ENCODE measurements at places on chromosomes 4 and X. TPM values are rescaled to one million over a fixed set of nuclear protein-coding genes. Genes with fewer than 3 reads are reported as not detected.

Gene RASGEF1B
- total RNA-seq, result 28.0 TPM

Gene CNGA2
- total RNA-seq, result not detected

Gene SHROOM3
- total RNA-seq, result not detected

Gene GAGE12H
- not detected for total RNA-seq

DNA sequence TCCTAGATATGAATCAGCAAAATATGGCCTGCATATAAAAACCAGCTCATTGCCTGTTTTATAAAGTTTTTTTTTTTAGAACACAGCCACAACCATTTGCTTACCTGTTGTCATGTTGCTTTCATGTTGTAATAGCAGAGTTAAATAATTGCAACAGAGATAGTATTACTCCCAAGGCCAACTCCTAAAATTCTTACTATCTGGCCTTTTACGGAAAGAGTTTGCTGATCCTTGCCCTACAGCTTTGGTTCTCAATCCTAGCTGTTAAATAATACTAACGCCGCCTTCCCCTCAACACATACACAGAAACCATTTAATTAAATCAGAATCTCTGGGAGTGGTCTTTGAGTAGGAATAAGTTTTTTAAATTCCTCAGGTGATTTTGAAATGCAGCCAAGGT is 231.3 kb upstream of the TET2 start:
- no peak for DNase-seq

DNA sequence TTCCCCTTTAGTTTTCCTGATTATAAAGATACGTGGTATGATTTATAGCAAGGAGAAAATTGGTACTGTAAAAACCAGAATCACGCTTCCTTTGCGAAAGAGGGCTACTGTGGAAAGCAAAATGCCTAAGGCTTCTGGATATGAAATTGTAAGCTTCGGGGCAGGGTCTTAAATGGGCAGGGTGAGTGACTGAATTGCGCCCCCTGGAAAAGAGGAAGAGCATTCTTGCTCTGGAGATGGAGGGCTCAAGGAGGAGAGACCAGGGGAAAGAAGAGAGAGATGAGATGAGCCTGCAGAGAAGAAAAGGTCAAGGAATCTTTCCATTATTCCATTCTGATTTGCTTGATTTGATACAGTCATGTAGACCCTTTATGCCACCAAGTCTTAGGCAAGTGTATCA is 13.1 kb upstream of the ETNPPL start:
- no peak for DNase-seq

DNA sequence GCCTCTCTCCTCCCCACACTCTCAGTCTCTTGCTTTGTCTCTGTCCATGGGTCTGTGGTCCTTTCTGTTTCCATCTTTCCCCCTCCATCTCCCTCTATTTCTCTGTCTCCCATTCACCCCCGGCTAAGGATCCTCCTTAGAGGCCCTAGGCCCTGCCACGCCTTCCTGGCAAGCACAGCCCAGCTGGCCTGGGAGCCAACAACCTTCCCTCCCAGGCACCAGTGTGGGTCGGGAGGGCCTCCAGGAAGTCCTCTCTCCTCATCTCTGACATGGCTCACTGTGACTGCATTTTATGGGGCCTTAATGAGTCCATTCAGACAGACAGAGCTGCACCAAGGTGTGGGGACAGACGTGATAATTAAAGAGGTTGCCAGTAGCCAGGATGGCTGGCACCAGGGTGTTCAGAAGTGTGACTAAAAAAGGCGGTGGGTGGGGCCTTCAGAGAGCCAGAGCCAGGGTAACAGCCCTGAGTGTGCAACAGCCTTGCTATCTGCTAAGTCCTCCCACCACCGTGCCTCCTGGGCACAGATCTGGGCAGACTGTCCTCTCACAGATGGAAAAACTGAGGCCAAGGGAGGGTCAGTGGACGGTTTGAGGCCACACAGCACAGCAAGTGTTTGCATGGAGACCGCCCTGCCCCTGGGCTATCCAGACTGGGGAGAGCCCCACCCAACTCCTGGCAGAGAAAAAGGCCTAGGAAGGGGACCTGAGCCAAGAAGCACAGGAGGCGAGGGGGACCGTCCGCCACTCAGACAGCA is 31.5 kb downstream of the BLOC1S4 start:
- no peak for DNase-seq

DNA sequence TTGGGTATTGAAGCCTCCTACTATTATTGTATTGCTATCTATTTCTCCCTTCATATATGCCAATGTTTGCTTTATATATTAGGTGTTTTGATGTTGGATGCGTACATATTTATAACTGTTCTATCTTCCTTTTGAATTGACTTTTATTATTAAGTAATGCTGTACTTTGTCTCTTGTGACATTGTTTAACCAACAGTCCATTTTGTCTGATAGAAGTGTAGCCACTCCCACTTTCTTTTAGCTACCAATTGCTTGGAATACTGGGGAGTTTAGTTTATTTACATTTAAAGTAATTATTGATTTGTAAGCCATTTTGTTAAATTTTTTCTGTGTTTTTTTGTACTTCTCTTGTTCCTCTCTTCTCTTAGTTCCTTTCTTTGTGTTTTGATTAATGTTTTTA is 195.9 kb downstream of the GC start:
- DNase-seq, result no peak

- DNase-seq, result no peak
Observed at GRCh38 chr4:151908201-151908600, 147.4 kb upstream of the GATB start.

DNA sequence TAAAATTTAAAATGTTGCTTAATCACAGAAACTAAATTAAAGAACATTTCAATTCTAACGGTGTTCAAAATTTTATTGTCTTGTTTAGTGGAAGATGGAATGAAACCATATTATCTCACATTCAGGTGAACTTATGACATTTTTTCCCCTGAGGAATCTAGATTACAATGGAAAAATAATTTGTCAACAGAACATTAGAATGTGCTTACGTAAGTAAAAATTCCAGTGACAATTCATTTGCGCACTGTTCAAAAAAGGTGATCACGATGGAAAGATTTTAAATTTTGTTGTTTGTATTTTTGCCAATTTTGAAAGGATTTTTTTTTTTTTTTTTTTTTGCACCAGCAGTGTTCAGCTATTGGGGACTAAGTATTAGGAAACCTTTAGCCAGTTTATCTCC is 23.3 kb upstream of the SORBS2 start:
- no peak for DNase-seq

DNA sequence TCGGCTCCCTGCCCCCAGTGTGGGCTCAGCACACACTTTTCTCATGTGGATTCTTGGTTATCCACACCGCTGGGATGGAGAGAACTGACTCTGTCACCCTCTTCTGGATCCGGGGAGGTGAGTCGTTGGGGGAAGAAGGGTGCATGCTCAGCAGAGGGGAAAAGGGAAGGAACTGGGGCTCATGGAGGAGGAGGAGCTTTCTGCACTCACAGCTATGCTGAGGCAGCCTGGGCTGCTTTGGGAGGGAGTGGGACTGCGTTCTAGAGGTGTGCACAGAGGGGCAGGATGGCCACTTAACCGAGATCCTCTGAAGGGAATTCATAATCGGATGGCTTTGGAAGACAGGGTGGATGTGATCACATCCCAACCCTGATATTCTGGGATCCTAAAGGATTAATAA is 51.6 kb downstream of the RTL5 start:
- DNase-seq, result no peak

DNA sequence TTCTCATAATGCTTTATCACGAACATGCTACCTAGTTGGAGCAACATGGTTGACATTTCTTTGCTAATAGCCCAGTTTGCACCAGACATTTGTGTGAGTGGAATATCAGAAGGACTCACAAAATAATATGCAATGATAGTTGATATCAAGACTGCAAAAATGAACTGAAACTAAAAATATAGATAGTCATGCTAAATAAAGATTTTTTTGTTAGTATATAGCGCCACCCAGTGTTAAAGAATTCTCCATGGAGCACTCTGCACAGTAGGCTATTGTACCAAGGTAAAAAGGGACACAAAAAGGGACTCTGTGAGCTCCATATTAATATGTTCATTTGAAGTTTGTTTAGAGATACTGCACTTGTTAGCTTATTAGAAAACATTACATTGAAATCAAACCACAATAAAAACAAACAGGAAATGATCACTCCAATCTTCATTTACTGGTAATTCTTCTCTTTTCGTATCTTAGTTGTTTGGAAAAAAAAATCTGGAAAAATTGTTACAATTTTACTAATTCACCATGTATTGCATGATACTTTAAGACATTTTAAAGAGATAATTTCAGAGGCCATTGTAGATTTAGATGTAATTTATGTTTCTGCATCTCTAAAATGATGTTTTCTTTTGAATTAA is 1509.6 kb downstream of the ADGRL3 start:
- DNase-seq, result no peak

- DNase-seq, result no peak
Observed at GRCh38 chr4:128869776-128870509, 60.4 kb downstream of the JADE1 start.

DNA sequence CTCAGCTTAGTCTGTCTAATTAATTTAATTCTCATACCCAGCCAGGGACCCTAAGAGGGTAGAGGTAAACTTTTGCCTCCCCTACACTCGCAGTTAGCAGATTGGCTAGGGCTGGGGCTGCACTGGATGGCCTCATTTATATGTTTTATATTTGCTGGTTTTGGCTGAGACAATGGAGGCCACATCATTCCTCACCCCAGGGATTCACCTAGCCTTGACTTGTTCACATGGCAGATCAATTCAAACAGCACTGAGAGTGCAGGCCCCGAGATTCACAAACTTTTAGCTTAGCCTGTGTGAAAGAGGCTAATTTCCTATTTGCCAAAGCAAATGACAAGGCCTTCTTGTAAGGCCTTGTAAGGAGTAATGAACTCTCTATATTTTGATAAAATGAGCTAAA is 844.4 kb downstream of the ARAP2 start:
- DNase-seq, result no peak

GRCh38 chr4:158422546-158422945 is 99.1 kb upstream of the RXFP1 start:
- DNase-seq, result no peak

DNA sequence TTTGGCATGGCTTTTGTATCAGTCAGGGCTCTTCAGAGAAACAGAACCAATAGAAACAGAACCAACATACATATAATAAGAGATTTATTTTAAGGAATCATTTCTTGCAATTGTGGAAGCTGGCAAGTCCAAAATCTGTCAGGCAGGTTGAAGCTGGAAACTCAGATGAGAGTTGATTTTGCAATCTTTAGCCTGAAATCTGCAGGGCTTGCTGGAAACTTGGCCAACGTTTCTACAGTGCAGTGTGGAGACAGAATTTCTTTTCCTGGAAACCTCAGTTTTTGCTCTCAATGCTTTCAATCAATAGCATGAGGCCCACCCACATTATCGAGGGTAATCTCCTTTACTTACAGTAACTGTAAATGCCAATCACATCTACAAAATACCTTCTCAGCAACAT is 45.4 kb downstream of the COMMD8 start:
- DNase-seq, result no peak

DNA sequence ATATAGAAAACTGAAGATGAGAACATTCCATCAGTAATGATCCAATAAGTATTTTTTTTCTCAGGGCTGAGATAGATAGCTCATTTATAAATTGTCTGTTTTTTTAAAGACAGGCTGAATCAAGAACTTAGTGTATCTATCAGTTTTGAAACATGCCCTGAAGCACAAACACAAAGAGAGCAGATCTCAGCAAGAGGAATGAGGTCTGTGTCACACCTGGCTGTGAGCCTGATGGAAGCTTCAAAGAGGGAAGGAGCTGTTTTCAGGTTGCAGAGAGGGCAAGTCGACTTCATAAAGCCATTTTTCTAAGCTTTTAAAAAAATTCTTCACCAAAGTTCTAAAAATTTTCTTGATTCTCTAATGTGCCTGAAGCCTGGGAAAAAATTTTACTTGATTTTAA is 434.9 kb downstream of the PDGFC start:
- no peak for DNase-seq

- no peak for DNase-seq
Observed at GRCh38 chrX:56402207-56402606, 161.2 kb upstream of the UBQLN2 start.

DNA sequence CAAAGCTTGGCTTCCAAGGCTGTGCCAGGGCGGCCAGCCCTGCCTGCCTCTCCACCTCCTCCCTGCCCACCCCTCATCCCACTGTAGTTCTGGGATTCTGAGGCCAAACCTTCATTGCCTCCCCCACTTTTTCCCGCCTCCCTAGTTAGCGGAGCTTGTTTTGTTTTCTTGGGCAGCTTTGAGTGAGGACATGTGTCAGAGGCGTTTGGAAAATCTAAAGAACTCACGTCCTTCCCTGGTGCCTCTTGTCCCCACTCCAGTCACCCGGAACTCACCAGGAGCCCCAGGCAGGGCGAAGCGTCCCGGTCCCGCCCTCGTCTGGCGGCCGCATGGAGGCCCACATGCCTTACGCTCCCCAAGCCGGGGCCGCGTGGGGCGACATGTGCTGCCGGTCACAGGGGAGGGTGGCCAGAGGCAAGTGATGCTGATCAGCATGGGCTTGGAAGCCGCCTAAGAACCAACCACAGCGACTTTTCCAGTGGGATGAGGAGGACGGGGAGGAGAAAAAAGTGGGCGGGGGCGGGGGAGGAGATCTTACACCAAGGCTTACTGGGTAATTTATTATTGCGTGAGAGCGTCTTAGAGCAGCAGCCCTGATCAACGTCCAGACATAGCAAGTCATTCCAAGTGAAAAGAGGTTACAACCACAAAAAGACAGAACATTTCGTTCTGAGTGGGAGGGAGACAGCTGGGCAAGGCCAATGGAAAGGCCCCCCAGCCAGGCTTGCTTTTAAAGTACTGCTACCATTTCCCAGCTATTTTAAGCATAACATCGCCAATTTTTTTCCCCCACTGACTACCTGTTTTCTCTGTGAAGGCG is 48.5 kb downstream of the PRPS1 start:
- peak; percentile 29 for DNase-seq

All from CD4-positive, CD25-positive, alpha-beta regulatory T cell (primary cell).